Retina (tissue), 1 donor: ENCODE measurements at places on chromosomes 11 and 22.
A peak's percentile ranks its signal among the peaks of the same experiment; 100 is the strongest.

GRCh38 chr11:130429120-130429681, 792 bp upstream of the ADAMTS8 start:
- no peak for DNase-seq

DNA sequence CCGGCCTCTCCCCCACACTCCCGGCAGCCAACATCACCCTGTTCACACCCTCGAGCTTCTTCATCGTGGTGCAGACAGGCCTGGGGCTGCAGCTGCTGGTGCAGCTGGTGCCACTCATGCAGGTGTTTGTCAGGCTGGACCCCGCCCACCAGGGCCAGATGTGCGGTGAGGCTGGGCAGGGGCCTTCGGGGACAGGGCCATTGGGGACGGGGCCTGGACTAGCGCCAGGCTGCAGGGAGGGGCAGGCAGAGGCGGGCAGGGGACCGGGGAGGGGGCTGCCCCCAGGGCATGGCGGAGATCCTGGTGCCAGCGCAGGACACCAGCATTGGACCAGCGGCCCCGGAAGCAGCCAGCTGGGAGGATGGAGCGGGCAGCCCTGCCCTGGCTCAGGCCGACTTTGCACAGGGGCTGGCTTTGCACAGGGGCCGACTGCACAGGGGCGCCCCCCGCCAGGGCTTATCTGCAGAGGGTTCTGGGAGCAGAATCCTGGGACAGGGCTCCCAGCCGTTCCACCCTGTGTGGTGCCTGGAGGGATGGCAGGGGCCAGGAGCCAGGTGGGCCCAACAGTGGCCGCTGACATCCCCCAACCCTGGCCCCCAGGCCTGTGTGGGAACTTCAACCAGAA, 8.6 kb downstream of the MUC5B start:
- DNase-seq = no peak

- peak; percentile 37 for DNase-seq
Observed at GRCh38 chr22:37752189-37753087, 55.3 kb upstream of the GCAT start.

DNA sequence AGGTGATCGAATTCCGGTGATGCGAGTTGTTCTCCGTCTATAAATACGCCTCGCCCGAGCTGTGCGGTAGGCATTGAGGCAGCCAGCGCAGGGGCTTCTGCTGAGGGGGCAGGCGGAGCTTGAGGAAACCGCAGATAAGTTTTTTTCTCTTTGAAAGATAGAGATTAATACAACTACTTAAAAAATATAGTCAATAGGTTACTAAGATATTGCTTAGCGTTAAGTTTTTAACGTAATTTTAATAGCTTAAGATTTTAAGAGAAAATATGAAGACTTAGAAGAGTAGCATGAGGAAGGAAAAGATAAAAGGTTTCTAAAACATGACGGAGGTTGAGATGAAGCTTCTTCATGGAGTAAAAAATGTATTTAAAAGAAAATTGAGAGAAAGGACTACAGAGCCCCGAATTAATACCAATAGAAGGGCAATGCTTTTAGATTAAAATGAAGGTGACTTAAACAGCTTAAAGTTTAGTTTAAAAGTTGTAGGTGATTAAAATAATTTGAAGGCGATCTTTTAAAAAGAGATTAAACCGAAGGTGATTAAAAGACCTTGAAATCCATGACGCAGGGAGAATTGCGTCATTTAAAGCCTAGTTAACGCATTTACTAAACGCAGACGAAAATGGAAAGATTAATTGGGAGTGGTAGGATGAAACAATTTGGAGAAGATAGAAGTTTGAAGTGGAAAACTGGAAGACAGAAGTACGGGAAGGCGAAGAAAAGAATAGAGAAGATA, at the start of gene MALAT1:
Gene MALAT1 (plus strand): TSS at position 69 of the 736 bp plus-strand sequence.
- peak; percentile 94 for DNase-seq

DNA sequence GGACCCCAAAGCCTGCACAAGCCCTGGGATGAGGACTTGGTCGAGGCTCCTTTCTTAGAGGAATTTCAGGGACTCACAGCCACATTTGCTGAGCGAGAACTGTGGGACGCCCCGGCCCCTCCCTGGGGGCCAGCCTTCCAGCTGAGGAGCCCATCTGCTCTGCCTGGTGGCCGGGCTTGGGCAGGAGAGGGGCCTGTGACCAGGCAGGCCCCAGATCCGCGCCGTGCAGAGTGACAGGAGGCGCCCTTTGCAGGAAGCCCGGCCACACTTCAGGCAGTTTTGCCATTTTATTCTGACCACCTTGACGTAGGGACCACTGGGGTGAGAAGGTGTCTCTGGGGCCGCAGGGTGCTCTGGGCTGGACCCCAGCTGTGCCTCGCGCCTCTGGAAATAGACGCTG, 35.6 kb downstream of the TPCN2 start:
- DNase-seq = no peak

DNA sequence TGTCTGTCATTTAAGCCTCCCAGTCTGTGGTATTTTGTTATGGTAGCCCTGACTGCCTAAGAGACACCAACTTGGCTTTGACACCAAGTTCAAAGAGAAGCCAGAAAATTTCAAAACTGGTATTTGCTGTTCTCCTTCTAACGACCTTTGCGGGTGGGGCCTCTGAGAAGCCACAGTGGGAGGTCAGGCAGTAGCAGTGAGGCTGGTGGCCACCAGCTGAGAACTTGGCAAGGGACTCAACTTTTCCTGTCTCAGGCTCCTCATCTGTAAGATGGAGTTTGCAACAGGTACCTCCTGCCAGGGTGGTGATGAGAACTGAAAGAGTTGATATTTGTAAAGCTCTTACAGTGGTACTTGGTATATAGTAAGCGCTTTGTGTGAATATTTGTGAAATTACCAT, 183.4 kb downstream of the BCR start:
- no peak for DNase-seq

- DNase-seq = no peak
Observed at GRCh38 chr22:31848411-31848810, 94.6 kb downstream of the DEPDC5 start.

- DNase-seq = no peak
Observed at GRCh38 chr11:9030601-9031000, 26.8 kb upstream of the NRIP3 start.

- no peak for DNase-seq
Observed at GRCh38 chr11:18265949-18266348, at the start of gene SAA1. SAA1 (plus strand) TSS chr11:18266264; CDS start chr11:18266888, 624 bp downstream.

GRCh38 chr11:95849087-95849825, 59.0 kb downstream of the CEP57 start:
- DNase-seq = peak; percentile 6

GRCh38 chr11:23313001-23313400, 452.7 kb upstream of the CCDC179 start:
- DNase-seq = peak; percentile 9

GRCh38 chr22:36384766-36385481, 2.8 kb downstream of the MYH9 start:
- peak; percentile 65 for DNase-seq

- no peak for DNase-seq
Observed at GRCh38 chr11:35425603-35426212, 6.3 kb upstream of the SLC1A2 start.

GRCh38 chr22:30272781-30273601, 6.3 kb upstream of the OSM start:
- DNase-seq = no peak

GRCh38 chr11:73402834-73403185, 26.6 kb downstream of the RELT start:
- no peak for DNase-seq

DNA sequence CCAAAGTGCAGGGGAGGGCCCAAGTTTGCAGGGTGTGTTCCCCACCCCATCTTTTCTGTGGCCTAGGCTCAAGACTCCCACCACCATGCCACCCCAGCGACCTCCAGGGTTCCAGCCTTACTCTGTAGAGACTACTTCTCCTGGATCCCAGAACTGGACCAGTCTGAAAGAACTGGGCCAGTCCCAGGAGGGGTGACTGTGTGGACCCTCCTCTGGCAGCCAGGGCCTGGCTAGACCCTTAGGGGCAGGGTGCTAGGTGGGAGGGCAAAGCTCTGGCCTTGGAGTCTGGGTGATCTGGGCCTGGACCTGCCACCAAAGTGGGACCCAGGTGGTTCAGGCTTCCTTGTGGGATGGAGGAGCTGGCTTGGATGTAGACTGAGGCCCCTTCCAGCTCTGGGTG, 41.8 kb upstream of the ACCSL start:
- DNase-seq = no peak

DNA sequence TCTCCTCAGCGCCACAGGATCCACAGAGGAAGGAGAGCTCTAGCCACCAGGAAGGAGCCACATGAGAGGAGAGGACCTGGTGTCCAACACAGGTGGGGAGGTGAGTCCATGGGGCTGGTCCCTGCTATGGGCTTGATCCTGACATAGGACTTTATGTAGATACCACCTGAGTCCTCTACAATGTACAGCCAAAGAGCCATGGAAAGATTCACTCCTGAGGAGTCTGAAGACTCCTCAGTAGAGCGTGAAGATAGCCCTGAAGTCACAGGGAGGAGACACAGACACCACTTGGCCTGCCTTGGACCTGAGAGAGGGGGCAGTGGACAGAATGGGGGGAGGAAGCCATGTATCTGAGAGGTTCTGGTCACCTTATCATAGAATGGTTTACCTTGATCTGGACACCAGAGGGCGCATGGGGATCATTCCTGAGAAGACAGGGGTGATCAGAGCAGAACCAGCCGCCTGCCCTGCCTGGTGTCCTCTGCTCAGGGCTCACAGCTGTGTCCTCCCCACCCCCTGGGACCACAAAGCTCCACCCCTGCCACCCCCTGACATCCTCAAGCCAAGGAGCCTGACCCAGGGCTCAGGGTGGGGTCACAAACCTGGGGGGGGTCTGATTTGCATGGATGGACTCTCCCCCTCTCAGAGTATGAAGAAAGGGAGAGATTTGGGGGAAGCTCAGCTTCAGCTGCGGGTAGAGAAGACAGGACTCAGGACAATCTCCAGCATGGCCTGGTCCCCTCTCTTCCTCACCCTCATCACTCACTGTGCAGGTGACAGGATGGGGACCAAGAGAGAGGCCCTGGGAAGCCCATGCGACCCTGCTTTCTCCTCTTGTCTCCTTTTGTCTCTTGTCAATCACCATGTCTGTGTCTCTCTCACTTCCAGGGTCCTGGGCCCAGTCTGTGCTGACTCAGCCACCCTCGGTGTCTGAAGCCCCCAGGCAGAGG, 77.0 kb downstream of the ZNF280B start:
- DNase-seq = peak; percentile 49

DNA sequence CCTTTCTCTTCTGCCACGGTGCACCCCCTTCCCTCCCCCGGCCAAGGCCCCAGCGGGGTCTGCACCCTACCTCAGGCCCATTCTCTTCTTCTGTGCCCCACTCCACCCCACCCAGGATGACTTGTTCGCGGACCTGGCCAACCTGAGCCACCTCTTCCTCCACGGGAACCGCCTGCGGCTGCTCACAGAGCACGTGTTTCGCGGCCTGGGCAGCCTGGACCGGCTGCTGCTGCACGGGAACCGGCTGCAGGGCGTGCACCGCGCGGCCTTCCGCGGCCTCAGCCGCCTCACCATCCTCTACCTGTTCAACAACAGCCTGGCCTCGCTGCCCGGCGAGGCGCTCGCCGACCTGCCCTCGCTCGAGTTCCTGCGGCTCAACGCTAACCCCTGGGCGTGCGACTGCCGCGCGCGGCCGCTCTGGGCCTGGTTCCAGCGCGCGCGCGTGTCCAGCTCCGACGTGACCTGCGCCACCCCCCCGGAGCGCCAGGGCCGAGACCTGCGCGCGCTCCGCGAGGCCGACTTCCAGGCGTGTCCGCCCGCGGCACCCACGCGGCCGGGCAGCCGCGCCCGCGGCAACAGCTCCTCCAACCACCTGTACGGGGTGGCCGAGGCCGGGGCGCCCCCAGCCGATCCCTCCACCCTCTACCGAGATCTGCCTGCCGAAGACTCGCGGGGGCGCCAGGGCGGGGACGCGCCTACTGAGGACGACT, 15.9 kb downstream of the RTN4RL2 start:
- DNase-seq = peak; percentile 49

GRCh38 chr11:83132191-83132590, 24.7 kb upstream of the PCF11 start:
- no peak for DNase-seq

DNA sequence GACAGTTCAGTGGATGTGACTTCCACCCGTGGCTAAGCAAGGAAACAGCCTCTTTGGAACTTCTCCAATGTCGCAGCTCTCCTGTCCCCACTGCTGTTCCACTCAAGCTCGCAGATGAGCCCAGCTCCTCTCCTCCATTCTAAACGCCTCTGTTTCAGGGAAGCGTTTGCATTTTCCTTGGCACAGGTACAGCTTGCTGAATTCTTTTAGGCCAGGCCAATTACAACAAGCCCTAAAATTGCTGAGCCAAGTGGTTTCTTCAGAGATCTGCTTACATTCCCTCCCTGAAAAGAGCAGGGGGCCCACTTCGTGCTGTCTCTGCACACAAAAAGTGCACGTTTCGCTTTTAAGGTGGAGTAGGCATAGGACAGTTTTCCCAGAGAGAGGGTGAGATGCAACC, 91.5 kb upstream of the BLID start:
- DNase-seq = no peak
